ENCODE measurements at places on chromosomes 12 and 14.
A peak's percentile ranks its signal among the peaks of the same experiment; 100 is the strongest.

- DNase-seq = no peak
These were observed 2.8 kb upstream of the CDKL1 start for GRCh38 chr14:50399251-50400032.

DNA sequence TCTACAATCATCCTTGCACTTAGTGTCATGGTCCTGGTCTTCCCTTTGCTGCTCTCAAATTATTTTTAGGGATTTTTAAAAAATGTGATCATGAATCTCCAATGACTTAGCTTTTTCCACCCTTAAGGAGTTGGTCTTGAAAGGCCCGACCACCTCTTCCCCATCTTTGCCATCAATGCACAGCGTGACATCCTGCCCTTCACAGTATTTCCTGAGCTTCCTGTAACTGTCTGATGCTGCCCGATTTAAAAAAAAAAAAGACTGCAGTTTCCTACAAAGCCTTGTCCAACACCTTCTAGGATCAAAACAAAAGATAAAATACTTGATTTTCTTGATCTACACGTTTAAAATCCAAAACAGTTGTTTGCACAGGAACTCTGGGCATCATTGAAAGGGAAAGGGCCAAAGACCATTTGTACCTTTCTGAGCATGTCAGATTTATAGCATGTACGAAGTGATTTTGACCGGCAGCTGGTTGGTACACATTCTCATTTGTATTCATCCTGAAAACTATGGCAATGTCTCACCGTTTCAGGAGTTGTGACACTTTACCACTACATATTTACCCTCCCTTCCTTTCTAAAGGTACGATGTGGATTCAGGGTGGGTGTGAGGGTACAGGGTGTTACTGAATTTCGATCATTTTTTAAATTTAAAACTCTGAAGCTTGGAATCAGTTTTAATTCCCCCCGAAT is 7.4 kb upstream of the ELK3 start:
- DNase-seq = no peak

GRCh38 chr12:70540996-70541395 is 96.2 kb downstream of the PTPRB start:
- no peak for DNase-seq

DNA sequence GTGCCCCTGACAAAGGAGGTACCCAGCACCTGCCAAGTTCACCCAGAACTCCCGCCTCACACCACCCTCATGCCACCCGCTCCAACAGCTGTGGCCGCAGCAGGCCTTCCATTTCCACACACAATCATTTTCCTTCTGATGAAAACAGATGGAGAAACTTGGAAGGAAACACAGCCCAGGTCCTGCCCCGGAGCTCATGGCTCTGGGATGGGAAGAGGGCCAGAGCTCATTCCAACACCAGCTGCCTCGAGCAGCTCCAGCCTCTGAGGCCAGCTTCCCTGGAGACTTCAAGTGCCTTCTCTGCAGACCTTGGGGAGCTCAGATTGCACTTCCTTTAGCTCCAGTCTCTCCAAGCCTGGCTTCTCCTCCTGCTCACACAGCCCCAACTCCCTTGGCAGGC is 55.1 kb upstream of the CMKLR1 start:
- no peak for DNase-seq

DNA sequence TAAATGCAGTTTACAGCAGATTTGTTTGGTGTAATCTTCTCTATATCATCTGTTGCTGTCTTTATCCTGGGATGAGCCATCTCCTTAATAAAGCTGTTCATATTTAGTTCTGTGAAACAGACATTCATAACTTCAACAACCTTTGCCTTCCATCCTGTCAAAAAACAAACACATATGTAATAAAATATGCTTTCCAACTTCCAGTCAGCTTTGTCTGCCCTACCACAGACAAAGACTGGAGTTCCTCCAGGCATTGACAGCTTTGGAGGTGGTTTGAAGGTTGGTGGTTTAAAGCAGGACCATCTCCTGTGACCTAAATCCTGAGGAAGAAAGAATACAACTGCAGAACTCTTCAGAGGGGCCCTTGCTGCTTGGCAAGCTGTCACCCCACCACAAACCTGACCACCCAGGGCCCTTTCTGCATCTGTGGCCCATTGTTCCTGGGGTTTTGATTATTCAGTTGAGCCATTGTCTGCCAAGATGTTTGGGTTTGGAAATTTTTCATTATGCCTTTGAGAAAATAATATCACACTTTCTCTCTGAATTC is 28.2 kb upstream of the PTGR2 start:
- no peak for DNase-seq

GRCh38 chr14:93025055-93025454 is 90.7 kb downstream of the ITPK1 start:
- DNase-seq = no peak

- peak; percentile 23 for DNase-seq
These were observed 527.2 kb downstream of the NRXN3 start for GRCh38 chr14:78697341-78697740.

- no peak for DNase-seq
These were observed 54.5 kb downstream of the PPP2R5C start for GRCh38 chr14:101815994-101816393.

DNA sequence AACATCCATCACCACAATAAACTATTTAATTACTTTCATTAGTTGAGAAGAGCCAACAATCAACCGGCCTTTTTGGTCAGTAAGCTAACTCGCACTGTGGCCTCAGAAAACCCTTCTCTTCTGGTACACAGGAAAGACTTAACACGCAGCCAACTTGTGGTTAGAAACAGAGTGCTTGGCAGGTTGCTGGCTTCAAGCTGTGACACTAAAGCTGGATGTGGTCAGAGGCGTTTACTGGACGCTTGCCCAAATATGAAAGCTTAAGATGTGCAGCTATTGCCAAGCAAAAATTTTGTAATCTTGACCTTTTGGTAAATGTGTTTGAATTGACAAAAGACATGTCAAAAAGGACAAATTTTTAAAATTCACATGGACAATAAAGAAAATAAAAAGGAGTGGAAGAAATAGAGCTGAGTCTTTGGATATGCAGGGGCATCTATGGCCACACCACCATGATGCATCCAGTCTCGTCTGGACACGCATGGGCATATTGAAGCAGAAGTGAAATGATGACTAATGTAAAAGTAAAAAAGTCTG is 2.6 kb upstream of the KLRK1 start:
- no peak for DNase-seq

- DNase-seq = peak; percentile 64
These were observed 95.9 kb upstream of the PPP2R5C start for GRCh38 chr14:101665478-101666078.

All from NCI-H2227 treated with DMSO at 0.1 percent for 48 hours (cell line).